ENCODE measurements at places on chromosomes 16 and 17.

DNA sequence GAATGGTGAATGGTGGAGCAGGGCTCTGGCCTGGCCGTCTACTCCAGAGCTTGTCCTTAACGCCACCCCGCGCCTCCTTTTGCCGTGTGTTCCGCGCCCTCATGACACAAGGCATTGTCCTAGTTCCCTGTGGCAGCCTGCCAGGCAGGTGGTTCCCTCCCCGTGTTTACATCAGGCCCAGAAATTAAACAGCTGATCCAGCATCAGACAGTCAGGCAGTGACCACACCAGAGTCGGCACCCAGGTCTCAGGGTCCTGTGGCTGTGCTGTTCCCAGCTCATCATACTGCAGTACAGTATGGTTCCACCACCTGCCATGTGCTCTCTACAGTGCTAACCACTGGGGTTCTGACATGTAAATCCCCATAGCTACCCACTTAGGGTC, 119.7 kb downstream of the RAB11FIP4 start:
- no peak for DNase-seq

- DNase-seq: no peak
These were observed 185.1 kb downstream of the RPTOR start for GRCh38 chr17:80729761-80730160.

DNA sequence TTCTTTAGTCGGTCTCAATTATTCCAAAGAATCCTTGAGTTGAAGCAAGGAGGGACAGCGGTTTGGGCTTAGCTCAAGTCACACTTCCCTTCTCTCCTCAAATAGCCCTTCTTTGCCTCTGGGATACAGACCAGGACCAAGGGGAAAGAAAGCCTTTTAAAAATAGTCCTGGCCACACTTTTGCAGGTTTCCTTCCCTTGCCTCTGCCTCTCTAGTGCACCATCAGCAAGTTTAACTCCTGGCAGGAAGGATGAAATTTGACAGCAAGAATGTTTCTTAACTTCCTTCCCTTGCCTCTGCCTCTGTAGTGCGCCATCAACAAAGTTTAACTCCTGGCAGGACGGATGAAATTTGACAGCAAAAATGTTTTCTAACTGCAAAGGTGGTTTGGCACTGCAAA, 7.2 kb upstream of the G6PC1 start:
- DNase-seq: no peak

DNA sequence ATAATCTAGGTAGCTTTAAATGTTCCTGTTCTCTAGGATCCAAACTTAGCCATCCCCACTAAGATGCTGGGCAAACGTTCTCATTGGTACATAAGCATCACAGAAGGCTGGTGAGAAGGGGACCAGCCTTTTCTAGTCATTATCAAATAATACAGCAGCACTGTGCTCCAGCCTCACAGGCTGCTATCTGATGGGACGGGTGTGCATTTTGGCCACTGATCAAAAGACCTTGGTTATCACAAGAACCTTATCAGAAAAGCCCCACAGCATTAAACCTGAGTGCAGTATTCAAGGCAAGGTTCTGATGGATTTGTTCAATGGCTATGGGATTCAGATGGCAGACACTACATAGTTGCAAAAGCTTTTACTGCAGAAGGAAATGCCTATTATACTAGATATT, 19.1 kb upstream of the KPNB1 start:
- no peak for DNase-seq

GRCh38 chr16:14399378-14400284, 230.4 kb downstream of the PARN start:
- DNase-seq: peak; percentile 43

DNA sequence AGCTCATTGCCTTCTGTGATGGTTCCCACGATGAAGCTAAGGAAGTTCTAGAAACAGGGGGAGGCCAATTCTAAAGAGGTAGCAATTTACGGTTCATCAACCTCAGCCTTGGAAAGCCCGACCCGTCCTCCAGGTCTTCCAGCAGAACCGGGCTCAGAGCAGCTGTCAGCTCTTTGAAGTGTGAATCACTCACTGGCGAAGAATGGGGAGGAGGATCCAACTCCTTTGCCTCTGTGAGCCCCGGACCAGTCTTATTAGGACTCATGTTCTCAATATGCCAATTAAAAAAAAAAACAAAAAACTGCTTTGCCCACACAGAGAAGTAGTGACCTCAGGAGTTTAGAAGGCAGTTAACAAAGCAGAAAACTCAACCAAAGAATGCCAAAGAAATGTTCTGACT, 31.4 kb downstream of the STX8 start:
- DNase-seq: no peak

Data from HCEC 1CT (cell line).